ENCODE measurements at places on chromosomes 7 and 10.

DNA sequence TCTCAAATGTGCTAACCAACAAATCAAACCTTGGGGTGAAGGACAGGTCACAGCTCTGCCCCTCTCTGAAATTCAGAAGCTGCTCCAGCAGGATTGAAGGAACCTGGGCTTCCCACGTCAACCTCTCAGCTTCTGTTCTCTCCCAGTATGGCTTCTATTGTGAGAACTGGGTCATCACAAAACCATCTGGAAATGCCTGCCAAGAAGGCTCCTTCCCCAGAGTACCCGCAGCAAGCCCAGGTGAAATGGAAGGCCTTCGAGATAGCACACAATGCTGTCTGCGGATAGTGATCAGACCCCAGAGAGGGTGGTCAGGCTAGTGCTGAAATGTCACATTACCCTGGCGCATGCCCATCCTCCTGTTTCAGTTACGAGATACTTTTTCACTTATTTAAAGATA lies 16.4 kb upstream of the PROSER2 start:
- DNase-seq: no peak

DNA sequence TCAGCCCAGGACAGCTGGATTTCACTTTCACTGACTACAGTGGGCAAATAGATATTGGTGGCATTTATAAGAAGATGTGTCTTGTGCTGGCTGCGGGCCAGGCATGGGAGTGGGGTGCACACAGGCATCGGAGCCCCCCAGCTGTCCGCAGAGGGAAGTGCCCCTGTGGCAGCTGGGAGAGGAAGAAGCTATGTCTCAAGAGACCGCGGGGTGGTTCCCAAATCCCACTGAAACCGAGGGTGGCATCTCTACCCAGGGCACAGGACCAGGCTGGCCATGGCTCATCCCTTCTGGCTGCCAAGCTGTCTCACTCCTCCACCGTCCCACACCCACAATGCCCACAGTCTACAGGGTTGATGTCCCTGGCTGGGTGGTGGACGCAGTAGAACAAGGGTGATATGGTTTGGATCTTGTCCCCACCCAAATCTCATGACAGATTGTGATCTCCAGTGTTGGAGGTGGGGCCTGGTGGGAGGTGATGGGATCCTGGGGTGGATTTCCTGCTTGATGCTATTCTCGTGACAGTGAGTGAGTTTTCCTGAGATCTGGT lies 94.8 kb downstream of the TCERG1L start:
- no peak for DNase-seq

DNA sequence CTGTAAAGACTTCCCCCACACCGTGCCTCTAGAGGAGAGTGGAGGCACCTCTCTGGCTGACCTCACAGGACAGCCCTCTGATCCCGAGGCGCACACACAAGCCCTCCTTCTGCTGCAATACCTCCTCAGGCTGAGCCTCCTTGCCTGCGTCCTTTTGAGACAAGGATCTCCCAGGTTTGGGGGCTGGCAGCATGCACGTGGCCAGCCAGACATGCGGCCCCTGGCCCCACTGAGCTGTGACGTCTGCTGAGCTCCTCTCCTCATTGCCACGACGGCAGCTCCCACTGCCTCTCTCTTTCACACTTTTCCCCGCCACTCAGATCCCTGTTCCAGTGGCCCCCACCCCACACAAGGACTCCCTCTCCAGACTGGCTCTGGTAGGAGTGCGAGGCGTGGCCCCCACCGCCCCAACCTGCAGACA lies 12.2 kb upstream of the DNAAF5 start:
- no peak for DNase-seq

DNA sequence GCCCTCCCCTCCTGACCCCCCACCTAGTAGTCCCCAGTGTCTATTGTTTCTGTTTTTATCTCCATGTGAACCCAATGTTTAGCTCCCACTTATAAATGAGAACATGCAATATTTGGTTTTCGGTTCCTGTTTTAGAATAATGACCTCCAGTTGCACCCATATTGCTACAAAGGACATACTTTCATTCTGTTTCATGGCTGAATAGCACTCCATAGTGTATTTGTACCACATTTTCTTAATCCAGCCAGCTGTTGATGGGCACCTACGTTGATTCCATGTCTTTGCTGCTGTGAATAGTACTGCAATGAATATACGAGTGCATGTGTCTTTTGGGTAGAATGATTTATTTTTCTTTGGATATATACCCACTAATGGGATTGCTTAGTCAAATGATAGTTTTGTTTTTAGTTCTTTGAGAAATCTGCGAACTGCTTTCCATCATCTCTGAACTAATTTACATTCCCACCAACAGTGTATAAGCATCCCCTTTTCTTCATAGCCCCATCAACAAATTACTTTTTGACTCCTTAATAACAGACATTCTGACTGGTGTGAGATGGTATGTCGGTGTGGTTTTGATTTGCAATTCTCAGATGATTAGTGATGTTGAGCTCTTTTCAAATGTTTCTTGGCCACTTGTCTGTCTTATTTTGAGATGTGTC lies 128.4 kb upstream of the PHYHIPL start:
- no peak for DNase-seq

DNA sequence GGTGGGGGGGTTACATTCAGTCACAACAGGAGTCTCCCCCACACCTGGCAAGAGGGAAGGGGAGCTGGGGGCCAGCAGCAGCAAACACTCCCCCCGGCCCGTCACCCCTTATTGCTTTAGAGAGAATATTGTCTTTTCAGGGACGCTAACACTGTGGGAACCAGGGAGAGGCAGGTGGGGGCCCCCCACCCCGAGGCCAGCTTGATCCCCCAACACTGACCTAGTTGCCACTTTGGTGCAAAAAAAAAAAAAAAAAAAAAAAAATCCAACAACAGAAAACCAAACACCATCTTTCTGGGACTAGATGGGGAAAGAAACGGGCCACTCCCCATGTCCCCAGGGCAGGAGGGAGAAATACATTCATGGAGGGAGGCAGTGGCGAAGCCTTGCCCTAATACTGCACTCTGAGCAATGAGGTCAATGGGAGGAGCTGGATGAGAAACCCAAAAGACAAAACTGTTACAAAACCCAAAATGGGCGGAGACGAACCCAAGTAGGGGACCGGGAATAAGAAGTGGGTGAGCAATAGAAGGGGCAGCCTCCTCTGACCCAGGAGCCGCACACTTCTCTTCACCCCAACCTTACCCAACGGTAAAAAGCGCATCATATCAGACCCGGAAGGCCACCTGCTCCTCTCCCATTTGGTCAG lies 6.5 kb downstream of the GNB2 start:
- no peak for DNase-seq

DNA sequence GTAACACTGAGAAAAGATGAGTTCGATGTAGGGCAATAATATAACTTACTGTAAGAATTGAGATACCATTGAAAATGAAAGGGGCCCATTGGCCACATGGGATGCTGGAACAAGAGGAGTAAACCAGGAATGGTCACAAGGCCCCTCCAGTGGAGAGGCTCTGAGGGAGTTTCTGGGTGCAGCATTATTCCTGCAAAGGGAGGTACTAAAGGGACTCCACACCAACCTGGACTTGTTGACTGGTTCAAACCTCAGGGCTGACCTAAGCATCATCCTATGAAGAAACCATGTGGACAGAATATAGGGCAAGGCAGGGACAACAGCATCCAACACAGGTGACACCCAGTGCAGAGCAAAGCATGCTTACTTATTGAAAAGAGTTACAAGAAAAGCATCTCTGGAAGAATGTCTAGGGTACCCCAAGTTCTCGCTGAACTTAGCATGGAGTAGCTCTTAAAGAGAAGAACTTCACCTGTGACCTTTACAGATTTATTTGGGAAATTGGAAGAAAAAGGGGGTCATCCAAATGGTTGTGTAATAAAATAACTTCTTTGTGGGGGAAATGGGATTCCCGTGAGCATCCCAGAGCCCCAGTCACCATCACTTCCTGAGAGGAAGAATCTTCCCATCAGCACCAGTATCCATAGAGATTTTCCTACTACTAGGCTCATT lies 34.7 kb downstream of the PRSS2 start:
- DNase-seq: no peak

DNA sequence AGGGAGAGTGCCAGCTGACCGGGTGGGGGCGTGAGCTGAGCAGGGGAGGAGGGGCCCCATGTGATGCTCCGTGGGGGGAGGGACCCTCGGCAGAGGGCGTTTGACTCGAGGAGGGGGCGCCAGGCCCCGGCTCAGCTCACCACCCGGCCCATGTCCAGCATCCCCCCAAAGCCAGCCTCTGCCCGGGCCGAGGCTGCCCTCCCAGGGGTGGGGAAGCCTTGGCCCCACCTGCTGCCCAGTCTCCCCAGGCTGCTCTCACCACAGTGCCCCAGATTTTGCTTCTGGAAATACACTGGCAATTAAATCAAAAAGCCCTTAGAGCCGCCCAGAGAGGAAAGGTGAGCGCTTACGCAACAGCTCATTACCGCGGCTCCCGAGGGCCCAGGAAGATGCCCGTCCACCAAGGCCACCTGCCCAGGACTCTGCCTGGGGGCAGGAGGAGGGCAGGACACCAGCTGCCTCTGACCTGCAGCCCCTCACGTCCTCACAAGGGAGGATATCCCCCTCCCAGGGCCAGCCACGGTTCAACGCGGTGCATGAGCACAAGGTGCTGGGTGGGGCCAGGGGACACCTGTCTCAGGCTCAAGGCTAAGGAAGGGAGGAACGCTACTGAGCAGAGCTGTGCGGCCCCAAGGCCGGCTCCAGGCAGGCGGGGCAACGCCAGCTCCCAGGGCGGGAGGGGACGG lies 70.0 kb upstream of the INPP5A start:
- DNase-seq: no peak

- no peak for DNase-seq
Observed at GRCh38 chr10:7389346-7389745, 21.5 kb downstream of the SFMBT2 start.

DNA sequence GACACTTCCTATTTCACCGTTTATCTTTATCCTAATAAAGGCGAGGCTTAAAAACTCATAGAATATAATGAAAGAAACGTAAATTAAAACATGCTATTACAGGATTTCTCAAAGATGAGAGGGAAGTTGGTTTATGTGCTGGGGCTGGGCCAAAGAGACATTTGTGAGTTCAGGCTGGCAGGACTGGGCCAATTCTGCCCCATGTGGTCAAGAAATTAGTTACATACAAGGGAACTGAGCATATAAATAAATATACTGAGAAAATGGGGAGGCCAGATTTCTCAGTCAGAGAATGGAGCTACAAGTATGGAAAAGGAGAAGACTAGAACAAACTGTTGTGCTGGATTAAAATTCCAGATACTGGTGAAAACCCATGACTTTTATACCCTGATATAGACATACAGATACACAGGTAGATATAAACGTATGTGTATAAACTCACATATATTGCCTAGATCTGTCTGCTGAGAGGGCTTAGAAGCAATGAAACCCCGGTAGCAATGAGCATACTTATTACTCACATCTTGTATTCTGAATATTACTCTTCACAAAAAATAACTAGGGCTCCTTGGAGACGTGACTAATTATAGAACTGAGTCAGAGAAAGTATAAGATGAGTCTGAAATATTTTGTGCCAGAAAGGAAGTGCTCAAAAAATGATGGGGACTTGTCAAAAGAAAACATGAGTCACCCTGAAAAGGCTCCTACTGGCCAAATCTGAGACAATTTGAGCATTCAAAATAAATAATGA lies 155.7 kb upstream of the FGFR2 start:
- no peak for DNase-seq

DNA sequence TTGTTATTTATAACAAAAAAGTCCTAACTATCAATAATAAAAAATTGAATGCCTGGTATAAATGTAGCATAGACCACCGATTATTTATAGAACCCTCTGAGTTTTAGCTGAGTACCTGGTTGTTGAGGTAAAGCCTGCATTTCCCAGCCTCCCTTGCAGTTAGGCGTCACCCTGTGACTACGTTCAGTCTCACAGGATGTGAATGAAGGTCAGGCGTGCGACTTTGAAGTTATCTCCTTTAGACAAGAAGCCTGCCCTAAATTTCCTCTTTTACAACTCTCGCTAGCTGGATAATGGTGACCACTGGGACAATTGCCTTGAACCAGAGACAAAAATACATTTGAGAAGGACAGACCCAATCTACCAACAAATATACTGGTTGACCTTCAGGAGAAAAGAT lies 67.5 kb upstream of the TES start:
- DNase-seq: no peak
